Left lung (tissue), 14 donors: ENCODE measurements at places on chromosomes 3 and 15. TPM values are rescaled to one million over a fixed set of nuclear protein-coding genes. Genes with fewer than 3 reads are reported as not detected.
A peak's percentile ranks its signal among the peaks of the same experiment; 100 is the strongest.

DNA sequence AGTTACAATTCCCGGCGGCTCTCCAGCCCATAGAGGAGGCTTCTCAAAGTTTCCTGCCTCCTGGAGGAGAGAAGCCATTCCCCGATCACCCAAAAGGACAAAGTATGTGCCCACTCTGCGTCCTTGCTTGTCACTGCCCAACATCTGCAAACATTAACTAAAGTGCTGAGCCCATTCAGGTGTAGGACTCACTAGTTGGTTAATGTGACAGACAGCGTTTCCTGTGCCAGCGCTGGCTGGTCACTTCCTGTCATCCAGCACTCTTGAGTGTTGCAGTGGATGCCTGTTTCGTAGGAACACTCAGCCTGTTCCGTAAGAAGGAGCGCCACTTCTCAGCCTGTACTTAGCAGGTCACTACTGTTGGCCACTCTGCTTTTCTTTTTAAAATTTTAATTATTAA is 100.3 kb downstream of the APBA2 start:
- DNase-seq = no peak

Gene EXD1
- total RNA-seq = not detected

GRCh38 chr15:85485956-85486567 is 105.7 kb downstream of the AKAP13 start:
- peak; percentile 83 for DNase-seq

Gene RPL14
- 1,295 TPM for total RNA-seq

Gene LRRC49
- 4.2 TPM for total RNA-seq

GRCh38 chr3:141431411-141432378 is 55.1 kb upstream of the RASA2 start:
- no peak for DNase-seq

- DNase-seq = peak; percentile 30
Observed at GRCh38 chr3:154121701-154122551, 736 bp downstream of the ARHGEF26 start.

Gene PPCDC
- 13.2 TPM for total RNA-seq

Gene TRPC1
- 5.6 TPM for total RNA-seq

Gene EPHA3
- 1.9 TPM for total RNA-seq

DNA sequence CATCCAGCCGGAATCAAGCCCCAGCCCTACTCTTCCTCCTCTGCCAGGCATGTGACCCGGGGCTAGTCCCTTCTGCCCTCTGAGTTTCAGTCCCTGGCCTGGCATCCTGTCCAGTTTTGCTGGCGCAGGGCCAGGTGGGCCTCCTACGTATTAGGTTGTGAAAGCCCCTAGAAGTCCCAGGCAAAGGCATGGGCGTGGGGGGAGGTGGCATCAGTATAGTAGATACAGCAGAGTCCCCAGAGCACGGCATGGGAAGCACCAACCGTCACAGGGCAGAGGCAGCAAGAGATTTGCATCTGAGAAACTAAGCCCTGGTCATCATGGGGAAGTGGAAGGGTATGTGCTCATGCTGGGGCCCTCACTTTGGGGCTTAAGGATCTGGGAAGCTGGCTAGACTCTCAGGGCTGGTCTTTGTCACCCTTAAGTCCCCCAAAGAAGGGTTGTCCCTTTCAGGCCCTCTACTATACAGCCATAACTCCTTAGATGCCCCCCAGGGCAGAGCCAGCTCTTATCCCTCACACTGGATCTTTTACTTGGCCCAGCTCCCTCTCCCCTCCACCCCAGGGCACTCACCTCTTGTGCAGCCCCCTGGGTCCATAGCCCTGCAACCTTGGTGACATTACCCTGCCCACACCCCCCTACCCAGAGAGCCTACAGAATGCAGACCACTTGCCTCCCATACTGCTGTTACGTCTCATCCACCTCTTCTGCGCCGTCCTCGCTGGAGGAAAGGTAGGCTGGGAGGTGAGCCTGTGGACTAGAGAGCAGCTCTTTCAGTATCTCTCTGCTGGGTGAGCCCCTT is 11.3 kb downstream of the NBEAL2 start:
- peak; percentile 87 for DNase-seq

- no peak for DNase-seq
Observed at GRCh38 chr15:80389370-80389769, 14.8 kb upstream of the ARNT2 start.

- peak; percentile 62 for DNase-seq
Observed at GRCh38 chr3:141076797-141077571, 25.8 kb downstream of the SPSB4 start.

DNA sequence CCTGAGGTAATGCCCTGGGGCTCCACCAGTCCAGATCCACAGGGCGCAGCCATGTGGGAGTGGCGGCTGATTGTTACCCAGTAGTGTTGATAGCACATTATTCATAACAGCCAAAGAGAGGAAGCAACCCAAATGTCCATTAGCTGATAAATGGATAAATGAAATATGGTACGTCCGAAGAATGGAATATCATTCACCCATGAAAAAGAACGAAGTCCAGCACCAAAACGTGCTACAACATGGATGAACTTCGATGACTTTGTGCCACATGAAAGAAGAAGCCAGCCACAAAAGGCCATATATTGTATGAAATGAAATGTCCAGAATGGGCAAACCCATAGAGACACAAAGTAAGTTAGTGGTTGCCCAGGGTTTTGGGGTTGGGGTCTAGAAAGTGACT is 6.4 kb downstream of the SMAD6 start:
- no peak for DNase-seq

Gene CPB1
- total RNA-seq = not detected

Gene CIDEC
- not detected for total RNA-seq

GRCh38 chr15:100737214-100737613 is 134.8 kb downstream of the ASB7 start:
- no peak for DNase-seq

DNA sequence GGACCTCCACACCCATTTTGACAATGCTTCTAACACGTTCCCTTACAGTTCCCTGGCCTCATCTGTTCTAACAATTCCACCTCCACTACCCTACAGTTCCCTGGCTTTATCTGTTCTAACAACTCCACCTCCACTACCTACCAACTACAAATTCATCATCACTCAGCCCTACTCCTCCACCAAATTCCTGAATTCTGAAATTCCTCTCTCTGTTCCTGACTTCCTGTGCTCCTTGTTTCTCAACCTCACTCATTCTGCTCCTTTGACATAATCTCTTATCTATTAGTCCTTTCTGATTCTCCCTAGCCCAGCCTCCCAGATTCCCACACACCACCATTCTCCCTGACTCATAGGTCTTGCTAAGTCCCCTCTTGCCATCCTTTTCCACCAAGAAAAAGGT is 22.5 kb downstream of the UPK1B start:
- DNase-seq = no peak

DNA sequence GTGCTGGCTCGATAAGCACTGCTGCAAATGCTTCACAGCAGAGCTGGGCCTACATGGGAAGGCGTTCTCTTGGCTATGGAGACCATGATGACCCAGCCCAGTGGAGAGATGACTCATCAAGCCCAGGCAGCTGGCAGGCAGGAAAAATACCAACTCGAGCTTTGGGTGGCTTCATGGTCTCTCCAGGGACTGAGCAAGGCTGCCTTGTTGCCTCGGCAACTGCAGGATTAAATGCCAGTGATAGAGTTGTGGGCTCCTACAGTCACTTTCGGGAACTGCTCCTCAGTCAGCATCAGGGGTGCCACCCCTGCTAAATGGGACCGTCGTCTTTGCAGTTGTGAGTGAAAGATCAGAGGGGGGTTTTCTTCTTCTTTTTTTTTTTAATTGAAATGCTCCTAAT is 54.6 kb upstream of the MYZAP start:
- no peak for DNase-seq

Gene TGM4
- not detected for total RNA-seq

GRCh38 chr15:25742776-25743547 is 120.2 kb downstream of the ATP10A start:
- no peak for DNase-seq

DNA sequence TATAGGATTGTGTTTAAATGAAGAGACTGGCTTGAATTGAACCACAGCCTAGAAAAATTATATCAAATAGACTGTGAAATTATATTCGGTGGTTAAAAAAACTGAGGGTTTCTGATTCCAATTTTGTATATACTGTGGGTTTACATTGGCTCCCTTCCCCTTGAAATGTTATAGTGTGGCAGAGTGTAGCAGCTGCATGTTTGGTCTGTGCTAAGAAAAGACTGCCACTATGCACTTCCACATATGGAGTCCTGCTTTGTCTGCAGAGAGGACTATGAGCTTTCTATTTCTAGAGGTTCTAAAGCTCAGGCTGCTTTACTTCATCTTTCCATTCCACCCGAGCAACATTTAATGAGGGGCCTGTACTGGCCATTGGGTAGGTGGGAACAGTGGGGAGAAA is 112.3 kb downstream of the P3H2 start:
- DNase-seq = no peak

- DNase-seq = no peak
Observed at GRCh38 chr3:65617787-65618186, 420.9 kb downstream of the MAGI1 start.

Gene ZDHHC23
- 10.9 TPM for total RNA-seq

DNA sequence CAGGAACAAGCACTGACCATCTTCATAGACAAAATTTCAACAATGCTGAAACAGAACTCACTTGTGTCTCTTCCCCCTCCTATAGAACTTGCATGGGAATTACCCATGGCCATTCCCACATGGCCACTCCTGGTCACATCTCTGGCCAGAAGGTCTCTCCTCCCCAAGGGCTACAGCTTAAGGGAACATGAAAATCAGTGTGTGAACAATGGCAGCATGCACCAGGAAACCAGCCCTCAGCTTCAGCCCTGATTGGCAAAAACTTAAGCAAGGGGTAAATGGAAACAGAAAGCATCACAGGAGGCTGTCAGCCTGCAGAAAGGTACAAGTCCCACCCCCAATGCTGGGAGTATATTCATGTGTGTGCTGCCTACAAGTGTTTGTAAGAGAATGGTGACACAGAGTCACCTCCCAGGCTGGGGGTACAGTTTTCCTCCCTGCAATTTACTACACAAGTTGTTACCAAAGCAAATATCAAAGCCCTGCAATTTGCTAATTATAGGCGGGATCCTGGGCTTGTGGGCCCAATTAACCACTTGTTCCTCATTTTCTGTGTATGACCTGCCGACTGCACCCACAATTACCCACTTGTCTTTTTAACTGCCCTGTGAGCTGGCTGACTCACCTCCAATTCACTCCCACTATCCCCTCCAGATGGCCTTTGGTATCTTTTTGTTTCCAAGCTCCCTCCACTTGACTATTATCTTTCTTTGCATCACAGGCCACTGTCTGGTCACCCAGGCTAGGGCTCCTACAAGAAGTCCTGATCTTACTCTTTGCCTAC is 84.4 kb upstream of the HES1 start:
- no peak for DNase-seq

DNA sequence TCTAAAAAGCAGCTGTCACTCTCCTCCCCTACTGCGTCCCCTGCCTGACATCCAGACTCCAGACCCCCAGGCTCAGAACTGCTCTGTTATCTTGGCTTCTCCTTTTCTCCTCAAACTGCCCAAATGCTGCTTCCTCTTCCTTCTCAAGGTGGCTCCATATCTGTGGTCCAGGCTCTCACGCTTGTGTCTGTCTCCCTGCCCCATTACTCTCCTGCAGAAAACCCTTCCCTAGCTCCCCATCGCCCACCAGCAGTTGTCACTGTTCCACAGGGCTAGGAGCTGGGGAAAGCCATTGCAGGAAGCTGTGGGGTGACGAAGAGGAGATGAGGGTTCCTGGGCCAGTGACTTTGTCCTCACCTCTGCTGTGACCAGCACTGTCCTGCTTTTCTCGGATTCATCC is 30.7 kb upstream of the CGNL1 start:
- DNase-seq = no peak

GRCh38 chr3:35241236-35241635 is 398.1 kb upstream of the ARPP21 start:
- no peak for DNase-seq

Gene ARRDC4
- total RNA-seq = 29.5 TPM

Gene NRROS
- total RNA-seq = 21.8 TPM

DNA sequence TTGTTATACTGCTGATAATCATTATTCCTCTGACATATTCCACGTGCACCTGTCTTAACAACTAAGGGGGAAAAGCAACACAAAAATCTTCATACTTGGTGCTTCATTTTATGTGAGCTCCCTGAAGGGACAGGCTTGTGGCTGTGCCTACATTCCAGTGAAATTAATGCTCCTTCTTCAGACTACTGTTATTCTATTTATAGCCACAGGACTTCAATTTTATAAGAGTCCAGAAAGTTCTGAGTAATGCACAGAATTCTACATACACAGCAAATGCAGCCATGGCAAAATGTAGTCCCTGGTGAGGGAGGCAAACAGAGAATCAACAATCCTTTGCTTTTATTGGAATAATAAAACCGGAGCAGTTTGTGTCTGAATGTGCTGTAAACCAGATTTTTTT is 417.1 kb downstream of the RBMS3 start:
- no peak for DNase-seq
